Adrenal gland (tissue), 19 donors: ENCODE measurements at places on chromosomes 16 and 17. TPM values are rescaled to one million over a fixed set of nuclear protein-coding genes. Genes with fewer than 3 reads are reported as not detected.

DNA sequence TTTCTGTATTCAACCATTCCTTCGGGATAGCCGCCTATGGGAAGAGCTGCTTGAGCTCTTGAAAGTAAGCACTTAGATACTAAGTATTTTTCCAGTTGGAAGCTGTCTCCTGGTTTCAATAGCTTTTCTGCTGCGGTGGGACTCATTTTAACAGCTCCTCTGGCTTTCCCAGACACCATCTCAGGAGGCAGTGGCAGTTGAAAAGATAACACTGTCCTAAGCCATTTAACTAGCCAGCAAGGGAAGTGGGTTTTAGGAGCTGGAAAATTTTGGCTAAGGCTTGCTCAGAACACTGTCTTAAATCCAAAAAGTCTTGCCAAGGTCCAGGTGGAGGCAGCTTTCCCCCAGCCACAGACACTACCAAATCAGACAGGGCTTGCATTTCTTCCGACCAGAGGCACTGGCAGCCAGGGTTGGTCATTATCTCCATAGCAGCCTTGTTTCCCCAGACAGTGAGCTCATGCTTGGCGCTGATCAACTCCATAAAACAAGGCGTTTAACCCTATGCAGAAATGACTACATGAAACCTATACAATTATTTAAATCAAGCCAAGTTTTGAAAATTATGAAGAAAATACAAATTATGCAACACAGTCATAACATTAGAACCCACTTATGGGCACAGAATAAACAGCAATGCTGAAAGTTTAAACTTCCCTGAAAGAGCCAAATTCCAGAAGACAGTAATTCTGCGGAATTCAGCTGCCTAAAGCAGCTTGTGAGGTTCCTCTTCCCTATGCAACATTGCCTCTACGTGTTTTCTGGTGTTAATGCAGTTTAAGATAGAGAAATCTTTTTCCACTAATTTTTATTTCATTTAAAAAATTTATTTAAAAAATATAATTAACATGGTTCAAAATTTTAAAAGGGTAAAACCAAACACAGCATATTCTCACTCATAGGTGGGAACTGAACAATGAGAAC, 25.0 kb downstream of the GABARAPL2 start:
- no peak overlapping the region for H3K4me3 ChIP-seq
- H3K36me3 ChIP-seq, result no peaks in the 10 kb centered on the region
- no peak overlapping the region for H3K27ac ChIP-seq
- no peak for DNase-seq
- H3K27me3 ChIP-seq, result no peaks in the 10 kb centered on the region

DNA sequence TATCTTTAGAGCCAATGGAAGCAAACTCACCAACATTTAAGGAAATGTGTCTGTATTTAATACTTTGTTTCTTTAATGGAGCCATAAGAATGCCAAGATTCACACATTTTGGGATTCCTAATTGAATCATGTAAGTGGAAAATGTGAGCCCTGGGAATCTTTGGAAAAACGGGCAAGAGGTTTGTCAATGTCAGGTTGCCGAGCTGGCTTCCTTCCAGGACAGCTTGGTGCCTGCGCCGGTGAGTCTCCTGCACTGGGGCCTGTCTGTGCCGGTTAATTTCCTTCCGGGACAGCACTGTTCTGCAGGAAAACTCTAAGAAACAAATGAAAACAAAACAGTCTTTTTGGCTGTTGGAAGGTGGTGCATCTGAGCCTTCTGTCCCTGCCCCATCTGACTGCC, 210.6 kb downstream of the HAPSTR1 start:
- no peak for DNase-seq
- H3K4me1 ChIP-seq, result no peaks in the 10 kb centered on the region
- no peaks in the 10 kb centered on the region for H3K27me3 ChIP-seq
- no peaks in the 10 kb centered on the region for H3K36me3 ChIP-seq
- no peak overlapping the region for H3K27ac ChIP-seq

- H3K27ac ChIP-seq, result no peak overlapping the region
- H3K27me3 ChIP-seq, result no peaks in the 10 kb centered on the region
- no peak overlapping the region for H3K4me3 ChIP-seq
Measured at GRCh38 chr17:39357986-39358385, 43.4 kb downstream of the FBXL20 start.

GRCh38 chr16:31181102-31181830, 1.3 kb downstream of the FUS start:
- no peak overlapping the region for H3K27ac ChIP-seq
- DNase-seq, result peak; percentile 57
- no peaks in the 10 kb centered on the region for H3K27me3 ChIP-seq
- H3K4me3 ChIP-seq, result peak overlapping the region; percentile 69

GRCh38 chr16:81251871-81252270, 13.4 kb downstream of the BCO1 start:
- no peaks in the 10 kb centered on the region for H3K36me3 ChIP-seq
- no peaks in the 10 kb centered on the region for H3K27me3 ChIP-seq
- H3K4me3 ChIP-seq, result no peak overlapping the region
- H3K4me1 ChIP-seq, result no peaks in the 10 kb centered on the region

TNFRSF13B gene
- not detected for total RNA-seq

PYDC1 gene
- not detected for total RNA-seq

KRTAP2-1 gene
- total RNA-seq, result not detected
